HFFc6 (cell line): ENCODE measurements at places on chromosomes 7 and 10.
A peak's percentile ranks its signal among the peaks of the same experiment; 100 is the strongest.

DNA sequence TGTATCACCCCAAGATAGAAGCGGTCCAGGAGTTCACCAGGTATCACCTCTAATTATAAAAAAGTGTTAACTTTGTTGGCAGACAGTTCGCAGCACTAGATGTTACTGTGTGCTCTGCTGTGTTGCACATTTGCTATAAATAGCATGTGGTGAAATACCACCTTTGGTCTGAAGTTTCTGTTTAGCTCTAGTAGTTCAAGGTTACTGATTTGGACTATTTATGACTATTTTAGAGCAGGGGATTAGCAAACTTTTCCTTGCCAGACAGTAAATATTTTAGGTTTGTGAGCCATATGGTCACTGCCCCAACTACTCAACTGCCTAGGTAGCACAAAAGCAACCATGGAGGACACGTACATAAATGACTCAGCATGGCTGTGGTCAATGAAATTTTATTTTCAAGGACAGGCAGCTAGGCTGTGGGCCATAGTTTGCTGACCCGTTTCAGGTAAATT lies 16.5 kb downstream of the DENND10 start:
- DNase-seq: peak; percentile 69

DNA sequence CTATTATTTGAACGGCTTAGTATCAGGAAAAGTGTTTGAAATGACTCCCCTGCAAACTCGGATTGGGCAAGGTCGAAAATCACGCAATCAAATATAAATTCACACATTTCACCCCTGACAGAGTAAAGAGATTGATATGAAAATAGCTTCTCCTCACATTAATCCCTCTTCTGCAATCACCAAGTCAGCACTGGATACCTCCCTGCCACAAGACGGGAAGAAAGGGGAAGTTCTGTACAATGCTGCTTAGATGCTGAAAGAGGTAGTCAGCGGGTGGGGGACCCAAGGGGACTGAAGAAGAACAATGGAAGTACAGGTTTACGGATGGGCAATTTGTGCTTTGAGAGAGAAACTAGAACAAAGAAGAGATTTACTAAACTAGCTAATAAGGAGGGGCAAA lies 72.0 kb upstream of the ANK3 start:
- no peak for DNase-seq

GRCh38 chr7:113143486-113144257 lies 25.3 kb upstream of the SMIM30 start:
- DNase-seq: no peak

DNA sequence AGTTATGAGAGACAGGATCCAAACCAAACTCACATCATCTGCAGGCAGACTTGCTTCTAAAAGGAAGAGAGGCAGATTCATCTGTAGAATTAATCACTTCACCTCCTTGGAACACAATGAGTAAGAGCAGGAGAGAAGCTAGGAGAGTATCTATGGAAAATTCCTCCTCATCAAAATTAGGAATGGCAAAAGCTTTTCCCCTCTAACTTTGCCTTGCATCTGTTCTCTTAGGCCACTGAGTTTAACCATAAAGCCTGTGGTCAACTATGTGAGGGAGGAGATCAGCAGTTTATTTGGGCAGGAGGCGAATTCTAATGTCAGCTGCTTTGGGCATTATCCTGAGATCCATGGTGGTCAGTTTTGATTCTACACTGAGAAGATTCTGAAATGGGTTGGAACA lies 561.7 kb downstream of the GFRA1 start:
- no peak for DNase-seq

GRCh38 chr7:135275971-135276580 lies 42.4 kb downstream of the STRA8 start:
- DNase-seq: no peak

DNA sequence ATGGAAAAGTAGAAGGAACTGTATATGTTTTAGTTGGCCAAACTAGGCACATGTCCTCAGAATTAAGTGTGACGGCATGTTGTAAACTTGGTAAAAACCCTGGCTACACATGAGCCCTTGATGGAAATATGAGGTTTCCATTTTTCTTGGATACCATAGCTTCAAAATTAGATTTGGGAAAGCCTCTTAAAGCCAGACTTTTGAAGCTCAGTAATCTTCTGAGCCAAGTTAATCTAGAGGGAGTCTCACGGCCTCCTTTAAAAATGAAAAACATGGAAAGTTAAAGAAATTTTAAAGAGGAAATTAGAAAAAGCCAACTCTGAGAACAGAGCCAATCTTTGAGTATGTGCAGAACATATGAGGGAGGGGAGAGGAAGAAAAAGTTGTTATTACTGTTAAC lies 376.0 kb downstream of the CTNNA3 start:
- no peak for DNase-seq

- DNase-seq: no peak
Observed at GRCh38 chr7:12436896-12437535, 33.4 kb upstream of the VWDE start.

DNA sequence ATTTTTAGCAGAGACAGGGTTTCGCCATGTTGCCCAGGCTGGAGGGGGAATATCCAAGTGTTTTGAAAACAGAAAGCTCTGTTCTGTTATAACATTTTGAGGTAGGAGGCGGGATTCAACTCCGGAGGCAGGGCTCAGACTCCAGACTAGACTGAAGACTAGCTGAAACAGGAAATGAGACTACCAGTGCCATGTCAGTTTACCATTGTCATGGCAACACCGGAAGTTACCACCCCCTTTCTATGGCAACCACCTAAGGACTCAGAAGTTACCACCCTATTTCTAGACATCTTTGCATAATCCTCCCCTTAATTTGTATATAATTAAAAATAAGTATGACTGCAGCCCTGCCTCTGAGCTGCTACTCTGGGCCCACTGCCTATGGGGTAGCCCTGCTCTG lies 1069.1 kb upstream of the AUTS2 start:
- DNase-seq: no peak

DNA sequence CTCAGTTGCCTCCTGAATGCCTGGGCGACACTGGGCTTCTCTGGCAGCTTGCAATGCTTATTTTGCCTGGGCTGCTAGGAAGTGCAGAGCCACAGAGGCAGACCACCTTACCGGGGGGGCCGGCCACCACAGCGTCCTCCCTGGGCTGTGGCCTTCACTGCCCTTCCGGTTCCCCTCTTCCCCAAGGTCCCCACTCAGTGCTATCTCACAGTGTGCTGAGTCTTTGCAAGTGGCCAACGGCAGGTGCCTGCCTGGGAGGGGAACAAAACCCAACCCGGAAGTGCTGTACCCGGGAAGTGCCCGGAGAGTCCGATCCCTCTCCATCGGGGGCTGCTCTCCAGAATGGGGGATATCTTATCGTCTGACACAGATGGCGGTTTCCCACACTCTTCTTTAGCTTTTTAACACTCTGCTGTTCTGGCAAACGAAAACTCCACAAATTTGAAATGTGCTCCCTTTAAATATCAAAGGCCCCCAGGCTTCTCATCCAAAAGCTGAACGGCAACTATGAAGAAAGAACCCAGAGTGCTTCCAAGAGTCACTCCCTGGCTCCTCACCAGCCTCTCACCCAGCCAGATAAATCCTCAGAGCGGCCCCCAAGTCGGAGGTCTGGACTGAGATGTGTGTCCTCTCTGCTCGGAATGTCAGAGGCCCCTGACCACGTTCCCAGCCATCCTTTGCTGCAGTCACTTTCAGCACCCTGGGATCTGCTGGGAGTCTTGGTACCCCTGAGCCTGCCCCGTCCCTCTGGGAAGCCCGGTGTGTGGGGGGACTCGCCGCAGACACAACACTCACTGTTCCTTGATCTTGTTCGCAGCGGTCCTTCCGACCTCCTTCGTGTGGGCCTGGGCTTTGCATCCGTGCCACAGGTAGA lies 165.1 kb downstream of the SVIL start:
- DNase-seq: no peak

DNA sequence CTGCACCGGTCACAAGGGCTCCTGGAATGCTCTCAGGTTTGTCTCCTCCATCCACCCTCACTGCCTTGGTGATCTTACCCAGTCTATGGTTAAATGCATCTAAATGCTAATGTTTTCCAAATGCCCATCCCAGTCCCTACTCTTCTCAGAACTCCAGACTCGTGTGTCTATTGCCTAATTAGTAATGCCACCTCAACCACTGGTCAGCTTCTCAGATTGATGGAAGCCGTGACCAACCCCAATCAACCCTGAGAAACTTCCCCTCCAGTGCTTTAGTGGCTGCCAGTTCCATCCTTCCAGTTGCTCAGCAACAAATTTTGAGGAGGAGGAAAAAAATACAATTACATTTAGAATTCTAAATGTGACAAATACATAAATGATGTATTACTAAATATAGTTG lies 18.6 kb downstream of the NUDCD3 start:
- no peak for DNase-seq
